ENCODE measurements at places on chromosomes 16 and 17.

DNA sequence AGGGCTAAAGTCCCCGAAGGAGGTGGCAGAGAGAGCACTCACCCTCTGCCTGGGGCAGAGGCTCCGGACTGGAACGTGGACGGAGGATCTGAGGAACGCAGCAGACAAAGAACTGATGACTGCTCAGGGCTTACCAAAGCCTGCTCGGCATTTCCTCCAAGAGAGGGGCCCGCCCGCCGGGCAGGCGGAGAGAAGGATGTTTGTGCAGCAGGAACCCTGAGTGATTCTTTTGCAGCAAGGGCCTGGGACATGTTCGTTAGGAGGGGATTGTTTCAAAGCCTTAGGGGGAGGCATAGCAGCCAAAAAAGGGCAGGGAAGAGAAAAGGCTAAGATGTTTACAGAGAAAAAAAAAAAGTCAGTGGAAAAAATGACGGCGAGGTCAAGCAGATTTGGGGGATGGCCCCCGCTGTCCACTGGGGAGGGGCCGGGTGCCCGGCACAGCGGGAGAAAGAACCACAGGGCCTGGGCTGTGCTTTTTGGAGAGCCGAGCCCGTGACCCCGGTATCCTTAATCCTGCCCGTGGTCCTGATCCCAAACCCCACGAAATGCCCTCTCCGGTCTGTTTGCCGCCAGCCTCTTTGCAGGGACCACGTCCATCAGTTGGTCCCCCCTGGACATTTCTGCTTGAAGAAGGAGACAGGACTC, 129.3 kb downstream of the NTN1 start:
- no peak for DNase-seq

GRCh38 chr17:76189741-76190140, 48.7 kb upstream of the FOXJ1 start:
- DNase-seq = no peak

- no peak for DNase-seq
Observed at GRCh38 chr16:1031666-1032065, 40.9 kb upstream of the SSTR5 start.

- no peak for DNase-seq
Observed at GRCh38 chr17:2975469-2975958, 87.9 kb downstream of the OR1D5 start.

DNA sequence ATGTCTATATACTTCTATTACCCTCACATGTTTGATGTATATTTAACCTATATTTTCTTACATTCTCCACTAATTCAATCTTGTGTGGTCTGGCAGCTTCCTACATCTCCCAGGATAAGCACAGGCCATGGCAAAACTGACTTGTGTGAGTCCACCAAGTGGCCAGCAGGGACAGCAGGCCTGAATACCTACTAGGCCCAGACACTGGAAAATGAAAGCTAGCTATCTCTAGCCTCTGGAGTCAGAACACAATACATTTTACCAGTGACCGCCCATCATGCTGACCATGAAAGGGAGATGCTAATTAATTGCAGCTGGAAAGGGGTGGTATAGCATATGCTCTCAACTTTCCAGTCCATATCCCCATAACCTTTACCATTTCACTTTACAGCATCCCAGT, 132.3 kb downstream of the PCTP start:
- DNase-seq = no peak

GRCh38 chr17:18122990-18123753, 14.6 kb downstream of the MYO15A start:
- no peak for DNase-seq

- DNase-seq = no peak
Observed at GRCh38 chr17:1469231-1469852, 13.3 kb upstream of the CRK start.

- no peak for DNase-seq
Observed at GRCh38 chr16:3652373-3653195, 1.9 kb upstream of the DNASE1 start.

DNA sequence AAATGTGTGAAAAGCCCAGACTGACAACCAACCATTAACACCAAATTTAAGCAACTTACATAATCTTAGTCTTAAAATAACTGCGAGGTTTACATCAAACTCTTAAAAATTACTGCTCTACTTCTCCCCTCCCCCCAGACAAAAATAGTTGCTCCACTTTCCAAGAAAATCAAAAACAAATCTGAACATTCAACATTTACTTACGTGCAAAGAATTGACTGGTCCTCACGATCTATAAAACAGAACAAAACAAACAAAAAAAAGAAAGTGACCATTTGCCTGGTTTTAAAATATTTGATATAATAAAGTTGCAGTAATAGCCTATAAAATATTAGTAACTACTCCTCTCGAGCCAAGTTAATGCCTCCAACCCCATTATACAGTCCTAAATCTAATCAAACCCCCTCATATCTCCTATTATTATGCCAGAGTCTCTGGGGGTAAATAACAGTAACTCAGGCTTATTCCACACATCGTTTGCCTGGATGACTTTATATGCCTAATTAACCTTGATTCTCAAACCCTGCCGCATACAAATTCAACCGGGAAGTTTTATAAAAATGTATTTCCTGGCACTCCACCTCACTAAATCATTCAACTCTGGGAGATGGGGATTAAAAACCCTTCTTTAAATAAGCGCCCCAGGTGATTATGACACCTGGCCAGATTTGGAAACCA, 41.5 kb downstream of the MYH10 start:
- DNase-seq = no peak

DNA sequence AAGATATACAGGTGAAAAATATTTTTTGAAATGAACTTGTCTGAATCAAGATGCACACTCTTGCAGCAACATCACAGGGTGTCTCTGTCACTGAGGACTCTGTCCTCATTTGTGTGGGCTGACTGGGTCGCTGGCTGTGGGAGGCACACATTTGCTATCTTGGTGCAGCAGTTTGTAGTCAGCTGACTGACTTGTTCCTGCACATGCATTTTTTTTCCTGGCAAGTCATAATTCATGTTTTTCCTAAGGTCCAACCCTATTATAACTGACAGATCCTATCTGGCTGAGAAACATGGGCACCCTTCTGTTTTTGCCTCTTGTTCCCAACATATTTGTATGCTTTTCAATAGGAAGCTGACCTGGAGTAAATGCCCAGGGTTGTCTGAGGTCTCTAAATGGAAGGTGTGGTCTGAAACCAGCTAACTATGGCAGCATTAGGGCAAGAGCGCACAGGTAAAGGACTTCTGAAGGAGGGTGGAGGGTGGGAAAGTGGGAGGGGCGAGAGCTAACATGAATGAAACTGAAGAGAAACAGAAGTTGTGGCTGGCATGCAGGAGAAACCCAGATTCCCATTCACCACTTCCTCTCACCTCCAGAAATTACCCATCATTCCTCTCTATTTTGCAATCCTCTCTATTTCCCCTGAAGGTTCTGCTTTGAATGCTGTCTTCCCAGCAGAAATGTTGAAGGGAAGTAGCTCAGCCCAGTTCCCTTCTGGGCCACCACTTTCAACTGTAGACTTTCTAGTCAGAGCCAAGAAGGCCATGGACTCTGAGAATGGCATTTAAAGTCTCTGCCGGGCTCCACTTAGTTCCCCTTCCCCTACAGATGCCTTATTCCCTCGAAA, 166.1 kb downstream of the PRKCA start:
- DNase-seq = no peak

GRCh38 chr16:14418795-14419225, 211.2 kb downstream of the PARN start:
- no peak for DNase-seq

- DNase-seq = no peak
Observed at GRCh38 chr17:76004750-76005262, 4.2 kb downstream of the CDK3 start.

Measured in activated naive CD4-positive, alpha-beta T cell treated with anti-CD3 and anti-CD28 coated beads, Interleukin-2, amount 50 U/mL, for 16 hours (primary cell).